Mesothelial cell of epicardium (in vitro differentiated cells): ENCODE measurements at places on chromosomes 2 and 18.

DNA sequence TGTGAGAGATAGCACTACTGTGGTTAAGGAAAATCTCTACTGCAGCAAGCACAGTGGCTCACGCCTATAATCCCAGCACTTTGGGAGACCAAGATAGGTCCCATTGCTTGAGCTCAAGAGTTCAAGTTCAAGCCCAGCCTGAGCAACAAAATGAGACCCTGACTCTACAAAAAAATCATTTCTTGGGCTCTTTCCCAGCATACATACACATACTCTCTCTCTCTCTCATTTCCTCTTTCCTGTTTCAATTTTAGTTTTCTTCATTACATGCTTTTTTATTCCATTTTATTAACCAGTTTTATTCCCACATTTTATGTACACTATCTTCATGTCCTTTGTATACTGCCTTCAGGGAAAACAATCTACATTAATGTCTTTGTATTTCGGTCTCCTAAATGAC lies 14.6 kb downstream of the WDR33 start:
- no peak for DNase-seq

- no peak for DNase-seq
These were observed 73.4 kb downstream of the DTNA start for GRCh38 chr18:34783501-34783900.

DNA sequence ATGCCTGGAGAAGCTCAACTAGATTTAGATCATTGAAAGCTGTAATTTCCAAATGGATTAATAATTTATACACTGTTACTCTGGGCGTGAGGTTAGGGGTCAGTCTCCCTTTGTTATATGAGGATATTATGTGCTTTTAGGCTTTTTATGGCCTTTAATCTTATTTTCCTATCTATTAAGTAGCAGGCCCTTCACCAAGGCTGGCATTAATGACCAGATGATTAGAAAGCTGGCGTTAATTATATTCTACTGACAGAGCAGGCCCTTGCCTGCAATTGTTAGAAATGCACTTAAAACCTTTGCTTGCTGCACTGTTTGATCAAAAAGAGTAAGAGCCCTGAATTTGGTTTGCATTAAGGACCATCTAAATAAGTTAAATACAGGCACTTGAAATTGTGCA lies 75.3 kb downstream of the EPAS1 start:
- no peak for DNase-seq

GRCh38 chr2:140504601-140505000 lies 1626.2 kb downstream of the LRP1B start:
- DNase-seq, result no peak

DNA sequence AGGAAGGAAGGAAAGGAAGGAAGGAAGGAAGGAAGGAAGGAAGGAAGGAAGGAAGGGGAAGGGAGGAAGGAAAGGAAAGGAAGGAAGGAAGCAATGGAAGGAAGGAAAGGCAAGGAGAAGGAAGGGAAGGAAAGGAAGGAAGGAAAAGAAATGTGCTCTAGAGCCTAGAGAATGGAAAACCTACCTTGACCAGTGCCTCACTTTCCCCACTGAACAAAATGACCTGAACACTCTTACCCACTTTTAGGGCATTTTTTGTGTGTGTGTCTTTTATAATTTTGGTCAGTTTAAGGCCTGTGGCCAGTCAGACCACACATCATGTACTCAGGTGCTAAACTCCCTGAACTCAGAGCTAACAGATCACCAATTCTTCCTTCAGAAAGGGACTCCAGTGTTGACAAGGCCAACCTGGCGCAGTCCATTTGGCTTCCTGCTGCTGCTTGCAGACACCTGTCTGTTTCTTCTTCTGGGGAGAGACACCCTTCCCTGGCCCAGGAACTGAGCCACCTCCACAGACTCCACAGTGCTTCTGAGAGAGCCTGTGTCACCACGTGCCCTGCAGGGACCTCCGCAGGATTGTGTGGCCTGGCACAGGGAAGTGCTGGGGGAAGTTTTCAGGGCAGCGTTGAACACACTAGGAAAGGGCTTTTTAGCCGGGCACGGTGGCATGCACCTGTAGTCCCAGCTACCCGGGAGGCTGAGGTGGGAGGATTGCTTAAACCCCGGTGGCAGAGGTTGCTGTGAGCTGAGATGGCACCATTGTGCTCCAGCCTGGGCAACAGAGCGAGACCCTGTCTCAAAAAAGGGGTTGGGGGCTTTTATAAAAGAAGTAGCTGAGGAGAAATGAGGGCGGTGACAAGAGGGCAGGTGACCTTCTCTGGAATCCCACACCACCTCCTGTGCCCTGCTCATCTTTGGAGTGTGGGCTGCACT lies 57.2 kb downstream of the DDX1 start:
- DNase-seq, result no peak
